GM13977 (cell line): ENCODE measurements at places on chromosomes 5 and 9.

DNA sequence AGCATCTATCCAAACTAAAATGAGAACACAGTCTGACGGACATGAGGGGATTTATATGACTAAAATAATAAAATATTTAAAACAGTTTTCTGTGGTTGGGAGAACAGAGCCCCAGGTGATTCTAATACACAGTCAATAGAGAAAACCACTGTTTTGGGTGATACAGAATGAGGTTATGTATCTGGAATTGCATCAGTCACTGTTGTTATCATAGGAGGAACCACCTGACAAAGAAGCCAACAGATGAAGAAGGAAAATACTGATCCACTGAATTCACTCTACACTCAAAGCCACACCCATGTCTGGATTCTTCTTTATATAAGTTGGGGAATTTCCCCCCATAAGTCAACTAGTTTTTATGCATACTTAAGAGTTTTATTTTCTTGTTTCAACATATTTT, 799.0 kb downstream of the TLR4 start:
- no peak for DNase-seq

GRCh38 chr5:150246835-150247234, 42.7 kb downstream of the CAMK2A start:
- DNase-seq, result no peak

DNA sequence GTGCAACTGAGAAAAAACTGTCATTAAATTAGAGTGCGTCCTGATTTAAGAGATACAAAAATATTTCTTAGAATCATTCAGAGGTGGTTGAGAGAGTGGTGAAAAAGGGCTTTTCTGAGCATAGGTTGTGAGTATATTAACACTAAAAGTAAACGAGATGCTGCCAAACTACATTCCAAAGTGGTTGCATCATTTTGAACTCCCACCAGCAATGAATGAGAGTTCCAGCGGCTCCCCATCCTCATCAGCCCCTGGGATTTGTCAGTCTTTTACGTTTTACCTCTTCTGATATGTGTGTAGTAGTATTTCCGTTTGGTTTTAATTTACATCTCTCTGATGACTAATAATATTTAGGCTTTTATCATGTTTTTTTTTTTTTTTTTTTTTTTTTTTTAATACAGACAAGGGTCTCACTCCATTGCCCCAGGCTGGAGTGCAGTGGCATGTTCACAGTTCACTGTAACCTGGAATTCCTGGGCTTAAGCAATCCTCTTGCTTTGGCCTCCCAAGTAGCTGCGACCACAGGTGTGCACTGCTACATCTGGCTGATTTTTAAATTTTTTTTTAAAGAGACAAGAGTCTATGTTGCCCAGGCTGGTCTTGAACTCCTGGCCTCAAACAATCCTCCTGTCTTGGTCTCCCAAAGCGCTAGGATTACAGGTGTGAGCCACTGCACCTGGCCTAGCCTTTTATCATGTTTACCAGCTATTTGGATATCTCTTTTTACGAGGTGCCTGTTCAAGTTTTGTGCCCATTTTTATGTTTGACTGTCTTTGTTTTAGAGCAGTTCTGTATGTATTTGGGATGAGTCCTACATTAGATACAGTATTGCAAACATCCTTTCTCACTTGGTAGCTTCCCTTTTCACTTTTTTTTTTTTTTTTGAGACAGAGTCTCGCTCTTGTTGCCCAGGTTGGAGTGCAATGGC, 17.0 kb downstream of the PRRT1B start:
- DNase-seq, result no peak

DNA sequence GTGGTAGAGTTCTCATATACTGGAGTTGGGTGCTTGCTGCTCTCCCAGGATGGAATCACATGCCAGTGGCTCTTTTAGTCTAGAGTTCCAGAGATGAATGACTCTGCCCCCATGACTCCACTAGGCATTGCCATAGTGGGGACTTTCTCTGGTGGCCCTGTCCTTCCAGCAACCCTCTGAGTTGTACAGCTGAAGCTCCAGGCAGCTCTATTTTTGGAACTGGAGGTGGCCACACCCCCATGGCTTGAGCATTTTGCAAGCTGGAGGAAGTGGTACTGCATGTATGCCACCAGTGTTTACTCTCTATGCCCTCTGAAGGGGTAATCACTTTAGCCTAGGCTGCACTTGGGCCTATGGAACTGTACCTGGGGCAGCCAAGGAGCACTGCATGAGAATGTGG, 112.6 kb downstream of the RANBP17 start:
- DNase-seq, result no peak

GRCh38 chr5:1502046-1502736, 21.6 kb downstream of the LPCAT1 start:
- DNase-seq, result peak; percentile 80

DNA sequence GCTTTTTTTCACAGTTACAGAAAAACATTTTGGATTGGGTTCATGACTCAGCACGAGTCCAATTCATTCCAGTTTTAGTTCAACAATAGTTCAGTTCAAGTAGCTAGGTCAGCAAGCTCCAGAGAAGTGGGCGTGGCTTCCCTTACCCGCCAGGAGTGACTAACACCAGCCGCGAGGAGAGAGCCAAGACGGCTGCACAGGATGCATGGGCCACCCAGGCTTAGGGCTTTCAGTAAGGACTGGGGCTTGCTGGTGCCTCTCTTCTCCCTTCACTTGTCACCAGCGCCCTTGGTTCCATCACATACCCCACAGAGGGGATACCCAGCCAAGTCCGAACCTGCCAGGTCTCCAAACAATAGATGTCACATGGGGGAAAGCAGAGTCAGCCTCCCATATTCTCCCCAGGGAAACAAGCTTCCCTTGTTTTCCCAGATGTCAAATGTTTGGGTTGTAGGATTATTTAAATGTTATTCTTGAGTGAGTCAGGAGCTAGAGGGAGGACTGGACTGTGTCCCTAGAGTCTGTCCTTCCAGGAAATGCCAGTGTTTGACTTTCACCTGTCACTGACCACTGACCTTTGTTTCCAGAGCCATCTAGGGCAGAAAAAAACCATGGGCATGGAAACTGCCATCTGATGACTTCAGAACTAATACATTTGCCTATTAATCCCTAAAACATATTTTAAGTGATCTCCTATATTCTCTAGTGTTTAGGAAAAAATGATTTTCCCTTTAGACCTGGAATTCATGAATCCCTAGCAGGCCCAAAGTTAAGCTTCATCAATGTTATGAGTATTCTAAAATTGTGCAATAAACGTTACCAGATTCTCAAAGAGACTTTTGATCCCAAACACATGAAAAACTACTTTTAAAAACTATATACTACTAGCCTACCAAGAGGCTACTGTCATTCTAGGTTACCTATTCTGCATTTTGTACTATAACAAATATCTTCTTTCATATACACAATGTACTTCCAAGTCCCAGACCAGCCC, 51.9 kb downstream of the NIPAL4 start:
- no peak for DNase-seq

DNA sequence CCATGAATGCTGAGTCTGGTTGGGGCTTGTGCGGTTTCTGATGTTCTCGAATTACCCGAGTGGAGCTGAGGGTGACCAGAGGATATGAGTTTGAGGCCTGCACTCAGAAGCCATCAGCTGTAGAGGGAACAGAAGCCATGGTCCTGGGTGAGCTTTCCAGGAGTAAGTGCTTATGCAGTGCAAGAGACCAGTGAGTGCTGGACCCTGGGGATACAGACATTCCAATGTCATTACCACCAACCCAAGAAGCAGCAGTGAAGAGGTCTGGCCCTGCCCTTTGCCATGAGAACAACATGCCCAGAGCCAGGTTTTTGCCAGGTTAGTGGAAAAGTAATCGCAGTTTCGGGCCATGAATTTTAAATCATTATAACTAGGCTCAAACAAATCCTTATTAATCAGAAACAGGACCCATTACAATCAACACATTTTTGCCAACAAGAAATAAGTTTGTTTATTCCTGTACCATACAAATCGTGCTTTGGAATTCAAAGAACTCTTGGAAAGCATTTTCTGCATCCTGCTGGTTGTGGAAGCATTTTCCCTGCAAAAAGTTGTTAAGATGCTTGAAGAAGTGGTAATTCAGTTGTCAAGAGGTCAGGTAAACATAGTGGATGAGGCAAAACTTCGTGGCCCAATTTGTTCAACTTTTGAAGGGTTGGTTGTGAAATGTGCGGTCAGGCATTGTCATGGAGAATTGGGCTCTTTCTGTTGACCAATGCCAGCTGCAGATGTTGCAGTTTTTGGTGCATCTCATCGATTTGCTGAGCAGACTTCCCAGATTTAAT, 154.6 kb downstream of the SYK start:
- DNase-seq, result no peak

DNA sequence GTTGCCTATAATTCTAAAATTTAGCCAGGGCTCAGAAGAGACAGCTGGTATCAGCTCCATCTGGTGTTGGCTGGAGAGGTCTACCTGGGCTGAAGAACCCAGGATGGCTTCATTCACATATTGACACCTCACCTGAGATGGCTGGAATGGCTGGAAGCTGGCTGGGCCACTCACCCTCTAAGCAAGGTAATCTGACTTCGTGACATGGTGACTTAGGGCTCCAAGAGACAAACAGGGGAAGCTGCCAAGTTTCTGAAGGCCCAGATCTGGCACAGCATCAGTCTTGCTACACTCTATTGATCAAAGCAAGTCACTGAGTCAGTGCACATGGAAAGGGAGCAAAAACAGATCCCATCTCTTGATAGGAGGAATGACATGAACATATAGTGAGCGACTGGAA, 102.3 kb downstream of the EPB41L4A start:
- no peak for DNase-seq

DNA sequence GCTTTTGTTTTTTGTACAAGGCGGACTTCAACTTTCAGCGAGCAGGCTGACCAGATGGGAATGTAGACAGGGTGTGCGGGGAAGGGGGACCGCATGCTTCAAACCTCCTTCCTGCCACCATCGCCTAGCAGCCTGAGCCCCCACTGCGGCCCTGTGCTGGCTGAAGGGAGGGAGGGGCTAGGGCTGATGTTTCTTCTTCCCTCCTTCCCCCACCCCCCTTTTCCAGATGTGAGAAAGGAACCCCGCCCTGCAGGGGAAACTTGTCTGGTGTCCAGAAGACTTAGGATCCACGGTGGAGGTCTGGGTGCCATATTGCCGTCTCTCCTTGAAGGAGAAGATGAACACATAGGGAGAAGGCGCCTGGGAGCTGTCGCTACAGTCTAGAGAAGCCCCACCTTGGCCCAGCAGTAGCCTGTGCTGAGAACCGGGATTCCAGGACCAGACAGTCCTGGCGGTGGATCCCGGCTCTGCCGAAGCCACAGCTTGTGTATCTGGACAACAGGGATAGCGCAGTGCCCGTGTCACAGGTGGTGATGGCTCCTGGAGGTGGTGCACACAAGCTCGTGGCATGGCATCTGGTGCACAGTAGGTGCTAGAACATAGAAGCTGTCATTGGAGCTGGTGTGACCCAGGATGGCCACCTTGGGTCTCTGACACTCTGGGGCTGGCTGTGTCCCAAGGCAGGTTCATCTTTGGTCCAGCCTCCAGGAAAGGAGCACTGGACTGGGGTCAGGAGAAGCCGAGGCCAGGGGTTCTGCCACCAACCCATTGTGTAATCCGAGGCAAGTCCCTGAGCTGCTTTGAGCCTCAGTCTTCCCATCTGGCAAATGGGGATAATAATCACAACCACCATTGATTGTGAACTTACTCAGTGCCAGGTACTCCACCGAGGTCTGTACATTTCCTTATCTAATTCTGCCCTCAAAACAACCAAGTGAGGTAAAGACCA, 205.6 kb downstream of the C9orf50 start:
- DNase-seq, result no peak

DNA sequence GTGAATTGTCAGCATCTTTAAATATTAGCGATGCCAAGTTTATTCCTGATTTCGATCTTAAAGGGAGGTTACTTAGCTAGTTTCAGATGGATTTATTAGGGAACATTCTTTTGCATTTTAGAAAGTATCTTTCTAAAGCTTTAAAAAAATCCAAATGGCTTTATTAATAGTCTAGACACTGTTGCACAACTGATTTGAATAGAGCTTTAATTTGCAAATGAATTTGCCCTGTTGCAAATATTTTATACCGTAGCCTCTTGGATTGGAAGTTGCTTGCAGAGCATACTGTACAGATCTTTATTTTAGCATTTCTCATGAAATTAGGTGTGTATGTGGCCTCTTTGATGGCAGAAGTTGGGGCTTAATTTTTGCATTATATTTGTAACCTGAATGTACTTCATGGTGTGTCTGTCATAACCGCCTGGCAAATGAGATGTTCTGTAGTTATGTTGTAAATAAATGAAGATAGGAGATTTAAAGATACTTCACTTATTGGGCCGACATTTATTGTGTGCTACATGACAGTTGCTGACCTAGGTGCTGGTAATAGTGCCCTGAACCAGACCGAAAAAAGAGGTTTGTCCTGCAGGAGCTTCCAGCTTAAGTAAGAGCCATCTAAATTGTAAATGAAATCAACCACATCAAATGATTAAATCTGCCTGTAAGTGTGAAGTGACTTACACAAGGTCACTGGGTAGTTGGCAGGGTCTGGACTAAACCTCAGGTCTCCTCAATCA, 1.8 kb downstream of the TCERG1 start:
- no peak for DNase-seq

DNA sequence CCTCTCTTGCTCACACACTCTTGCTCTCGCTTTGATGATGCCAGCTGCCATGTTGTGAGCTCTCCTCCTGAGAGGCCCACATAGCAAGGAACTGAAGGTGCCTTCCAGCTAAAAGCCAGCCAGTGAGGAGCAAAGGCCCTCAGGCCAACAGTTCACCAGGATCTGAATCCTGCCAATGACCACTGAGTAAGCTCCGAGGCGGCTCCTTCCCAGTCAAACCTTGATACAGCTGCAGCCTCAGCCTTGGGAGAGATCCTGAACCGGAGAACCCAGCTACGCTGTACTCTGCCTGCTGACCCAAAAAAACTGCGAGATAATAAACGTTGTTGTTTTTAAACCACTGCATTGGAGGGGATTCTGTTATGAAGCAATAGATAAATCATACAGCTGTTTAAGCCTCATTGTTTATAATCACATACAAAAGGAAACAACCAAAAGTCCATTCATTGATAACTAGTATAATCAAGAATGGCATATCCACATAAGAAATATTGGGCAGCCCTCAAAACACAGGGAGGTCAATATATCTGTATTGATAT, 49.0 kb upstream of the IFNK start:
- DNase-seq, result no peak

GRCh38 chr9:127055745-127056402, 66.6 kb downstream of the ANGPTL2 start:
- no peak for DNase-seq

GRCh38 chr5:165266939-165267338, 1761.5 kb downstream of the MAT2B start:
- no peak for DNase-seq

- no peak for DNase-seq
Observed at GRCh38 chr5:17743580-17744435, 109.5 kb downstream of the TAF11L14 start.

GRCh38 chr9:12819436-12820185, 44.8 kb downstream of the LURAP1L start:
- peak; percentile 22 for DNase-seq

- DNase-seq, result no peak
Observed at GRCh38 chr5:113020461-113021273, 44.1 kb downstream of the DCP2 start.

- no peak for DNase-seq
Observed at GRCh38 chr5:88661806-88662207, 221.2 kb downstream of the MEF2C start.

- no peak for DNase-seq
Observed at GRCh38 chr5:74056107-74056788, 430.3 kb downstream of the ARHGEF28 start.

GRCh38 chr9:128419061-128419925, 1.4 kb upstream of the CERCAM start:
- DNase-seq, result no peak

- peak; percentile 9 for DNase-seq
Observed at GRCh38 chr5:147578228-147579024, 68.6 kb upstream of the DPYSL3 start.

- DNase-seq, result peak; percentile 53
Observed at GRCh38 chr5:81161012-81161601, 72.0 kb upstream of the CKMT2 start.
